ENCODE measurements at places on chromosomes 13 and 19.

- no peaks in the 10 kb centered on the region for H3K4me1 ChIP-seq
- H3K27ac ChIP-seq, result no peak overlapping the region
- H3K36me3 ChIP-seq, result no peaks in the 10 kb centered on the region
Measured at GRCh38 chr13:93169980-93170379, 56.6 kb upstream of the GPC6 start.

- no peaks in the 10 kb centered on the region for H3K4me1 ChIP-seq
- H3K36me3 ChIP-seq, result no peaks in the 10 kb centered on the region
- no peaks in the 10 kb centered on the region for H3K27me3 ChIP-seq
- H3K27ac ChIP-seq, result peak within 1 kb of the TSS; percentile 47
- DNase-seq, result peak; percentile 44
Measured at GRCh38 chr13:46181840-46182490, at the start of gene LCP1. TSS of gene LCP1 (minus strand) at chr13:46182177. CDS start at chr13:46159662, 22,515 bp downstream.

DNA sequence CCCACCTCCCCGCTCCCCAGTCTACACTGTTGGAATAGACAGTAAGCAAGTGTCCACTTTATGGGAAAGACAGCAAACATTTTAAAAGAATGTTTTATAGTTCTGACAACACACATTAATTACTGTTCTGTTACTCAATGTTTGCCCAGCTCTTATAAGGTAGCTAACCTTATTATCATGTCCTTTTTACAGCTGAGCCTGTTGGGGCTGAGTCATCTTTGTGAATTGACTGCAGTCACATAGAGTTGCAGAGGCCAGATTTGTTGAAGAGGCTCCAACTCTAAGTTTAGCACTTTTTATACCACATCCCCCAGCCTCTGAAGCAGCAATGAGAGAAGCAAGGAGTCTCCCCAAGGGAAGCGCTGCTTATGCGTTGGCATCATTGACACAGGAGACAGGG lies 76.2 kb downstream of the C13orf42 start:
- no peaks in the 10 kb centered on the region for H3K36me3 ChIP-seq
- H3K27me3 ChIP-seq, result no peaks in the 10 kb centered on the region
- DNase-seq, result no peak
- no peak overlapping the region for H3K4me3 ChIP-seq
- no peaks in the 10 kb centered on the region for H3K4me1 ChIP-seq

DNA sequence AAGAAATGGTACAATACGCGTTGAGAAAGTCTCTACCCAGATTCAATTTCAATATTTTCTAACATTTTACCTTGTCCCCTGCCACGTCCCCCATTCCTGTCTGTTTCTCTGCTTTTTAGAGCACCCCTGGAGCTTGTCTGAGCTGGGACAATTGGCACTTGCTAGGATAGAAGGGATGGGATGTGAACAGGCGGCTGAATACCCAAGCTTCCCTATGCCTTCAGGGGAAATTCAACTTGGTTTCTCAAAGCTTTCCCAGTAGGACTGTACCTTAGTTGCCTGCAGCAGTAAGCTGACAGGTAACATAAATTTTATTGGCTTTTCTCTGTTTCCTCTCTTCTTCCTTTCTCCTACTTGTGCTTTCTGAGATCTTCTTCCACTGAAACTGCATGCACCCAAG lies 1663.3 kb downstream of the EFNB2 start:
- no peaks in the 10 kb centered on the region for H3K36me3 ChIP-seq
- H3K27me3 ChIP-seq, result no peaks in the 10 kb centered on the region
- no peaks in the 10 kb centered on the region for H3K4me1 ChIP-seq

GRCh38 chr13:57932061-57932460 lies 300.5 kb downstream of the PCDH17 start:
- H3K27ac ChIP-seq, result no peak overlapping the region
- no peaks in the 10 kb centered on the region for H3K4me1 ChIP-seq
- DNase-seq, result no peak
- no peaks in the 10 kb centered on the region for H3K27me3 ChIP-seq

GRCh38 chr13:47215736-47216135 lies 318.9 kb upstream of the HTR2A start:
- H3K4me3 ChIP-seq, result no peak overlapping the region
- no peaks in the 10 kb centered on the region for H3K27me3 ChIP-seq
- no peaks in the 10 kb centered on the region for H3K4me1 ChIP-seq
- DNase-seq, result no peak
- H3K27ac ChIP-seq, result no peak overlapping the region
- H3K36me3 ChIP-seq, result no peaks in the 10 kb centered on the region

GRCh38 chr13:59738921-59739320 lies 424.8 kb downstream of the DIAPH3 start:
- H3K36me3 ChIP-seq, result no peaks in the 10 kb centered on the region
- no peak overlapping the region for H3K27ac ChIP-seq
- no peak overlapping the region for H3K4me3 ChIP-seq
- no peak for DNase-seq
- H3K27me3 ChIP-seq, result no peaks in the 10 kb centered on the region

DNA sequence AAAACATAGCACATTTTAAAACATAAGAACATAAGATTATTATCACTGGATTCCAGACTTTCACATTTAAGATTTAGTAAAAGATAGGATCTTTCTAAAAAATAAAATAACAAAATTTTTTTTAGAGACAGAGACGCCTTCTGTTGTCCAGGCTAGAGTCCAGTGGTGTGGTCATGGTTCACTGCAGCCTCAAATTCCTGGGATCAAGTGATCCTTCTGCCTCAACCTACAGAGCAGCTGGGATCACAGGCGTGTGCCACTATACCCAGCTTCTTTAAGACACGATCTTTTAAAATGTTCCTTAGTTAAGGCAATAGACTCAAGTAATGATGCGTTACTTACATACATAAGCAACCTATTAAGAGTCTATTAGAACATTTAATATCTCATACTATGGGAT lies 32.7 kb downstream of the ALG5 start:
- DNase-seq, result no peak
- no peaks in the 10 kb centered on the region for H3K27me3 ChIP-seq
- H3K4me1 ChIP-seq, result no peaks in the 10 kb centered on the region

DNA sequence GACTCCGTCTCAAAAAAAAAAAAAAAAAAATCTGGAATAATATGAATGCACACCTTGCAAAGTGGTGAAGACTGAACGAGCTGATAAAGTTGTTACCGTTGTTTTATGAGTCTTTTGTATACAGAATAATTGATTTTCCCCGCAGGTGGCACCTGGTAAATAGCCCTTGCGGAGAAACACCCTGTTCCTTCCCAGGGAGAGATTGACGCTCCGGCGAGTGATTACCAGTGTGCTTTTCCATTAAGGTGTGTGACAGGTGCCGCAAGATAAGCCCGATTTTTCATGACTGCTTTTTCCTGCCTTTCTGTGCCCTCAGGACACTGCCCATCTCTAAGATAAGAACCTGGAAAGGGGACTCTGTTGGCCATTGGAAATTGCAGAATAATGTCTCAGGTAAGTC lies 943 bp downstream of the ZNF302 start:
- DNase-seq, result no peak
- H3K27me3 ChIP-seq, result no peaks in the 10 kb centered on the region
- H3K36me3 ChIP-seq, result no peaks in the 10 kb centered on the region
- H3K4me3 ChIP-seq, result peak overlapping the region; percentile 61

- H3K36me3 ChIP-seq, result peaks cover 3% of the 10 kb centered on the region
- no peaks in the 10 kb centered on the region for H3K27me3 ChIP-seq
- no peak for DNase-seq
- no peak overlapping the region for H3K27ac ChIP-seq
- no peak overlapping the region for H3K4me3 ChIP-seq
Measured at GRCh38 chr19:24141612-24142011, 54.6 kb downstream of the ZNF254 start.

GRCh38 chr19:35270381-35270811 lies 1.6 kb downstream of the USF2 start:
- H3K4me1 ChIP-seq, result peaks cover 14% of the 10 kb centered on the region
- no peak overlapping the region for H3K4me3 ChIP-seq
- no peak for DNase-seq

DNA sequence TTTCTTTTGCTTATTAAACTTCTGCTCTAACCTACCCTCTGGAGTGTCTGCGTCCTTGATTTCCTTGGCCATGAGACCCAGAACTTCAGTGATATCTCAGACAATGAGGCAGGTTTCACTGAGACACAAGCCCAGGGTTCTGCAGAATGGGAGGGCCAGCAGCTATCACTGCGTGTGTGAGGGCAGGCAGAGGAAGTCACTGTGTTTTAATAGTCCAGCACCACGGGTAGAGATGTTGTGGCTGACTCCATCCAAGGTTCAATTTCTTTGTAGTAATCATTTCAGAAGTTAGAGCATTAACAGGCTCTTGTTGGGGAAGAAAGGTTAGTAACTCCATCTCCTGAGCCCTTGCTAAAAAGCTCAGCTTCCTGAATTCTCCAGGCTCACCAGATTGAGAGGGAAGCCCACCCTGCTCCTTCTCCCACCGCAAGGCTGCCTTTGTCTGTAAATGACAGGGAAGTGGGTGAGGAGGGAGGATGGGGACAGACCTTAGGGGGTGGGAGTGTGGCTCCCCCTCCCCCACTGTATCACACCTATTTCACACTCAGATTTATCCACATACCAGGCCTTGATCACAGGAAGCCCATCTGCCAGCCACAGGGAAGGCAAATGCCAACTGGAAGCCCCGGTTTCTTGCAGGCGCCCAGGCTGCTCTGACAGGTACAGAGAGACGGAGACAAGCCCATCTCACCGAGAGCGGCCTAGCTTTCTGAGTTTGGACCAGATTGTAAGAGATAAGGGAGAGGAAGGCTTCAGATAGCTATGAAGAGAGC lies 2.1 kb downstream of the C19orf12 start:
- no peak overlapping the region for H3K4me3 ChIP-seq
- H3K27me3 ChIP-seq, result no peaks in the 10 kb centered on the region
- no peak for DNase-seq
- H3K4me1 ChIP-seq, result peaks cover 16% of the 10 kb centered on the region
- no peaks in the 10 kb centered on the region for H3K36me3 ChIP-seq

DNA sequence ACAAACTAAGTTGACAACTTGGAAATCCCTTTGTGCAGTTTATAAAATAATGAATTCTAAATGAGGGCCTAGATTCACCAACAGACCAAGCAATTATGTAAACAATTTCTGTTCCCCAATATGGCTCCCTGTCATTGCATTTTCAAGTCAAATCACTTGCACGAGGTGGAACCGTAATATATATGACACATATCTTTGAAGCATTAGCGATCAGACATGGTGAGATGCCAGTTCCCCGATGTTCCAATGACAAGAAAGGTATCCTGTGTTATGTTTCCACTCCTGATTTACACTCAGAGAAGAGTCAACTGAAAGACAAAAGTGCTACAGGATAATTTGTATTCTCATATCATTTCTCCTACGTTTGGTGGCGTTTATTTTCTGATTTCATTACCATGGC lies 108.5 kb upstream of the TDRD3 start:
- H3K4me1 ChIP-seq, result no peaks in the 10 kb centered on the region
- H3K4me3 ChIP-seq, result no peak overlapping the region
- H3K27ac ChIP-seq, result no peak overlapping the region
- no peaks in the 10 kb centered on the region for H3K27me3 ChIP-seq
- DNase-seq, result no peak
- H3K36me3 ChIP-seq, result no peaks in the 10 kb centered on the region

DNA sequence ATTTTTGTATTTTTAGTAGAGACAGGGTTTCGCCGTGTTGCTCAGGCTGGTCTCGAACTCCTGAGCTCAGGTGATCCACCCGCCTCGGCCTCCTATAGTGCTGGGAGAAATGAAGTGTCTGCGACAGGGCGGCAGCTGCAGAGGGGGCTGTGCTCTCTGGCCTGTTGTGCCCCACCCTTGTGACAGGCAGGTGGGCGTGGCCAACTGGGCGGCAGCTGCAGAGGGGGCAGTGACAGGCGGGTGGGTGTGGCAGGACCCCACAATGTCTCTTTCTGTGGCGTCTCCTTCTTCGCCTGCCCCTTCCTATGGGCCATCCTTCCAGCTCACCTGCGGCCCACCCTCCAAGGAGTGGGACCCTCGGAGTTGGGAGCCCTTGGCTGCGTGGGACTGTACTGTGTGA lies 11.8 kb downstream of the STK11 start:
- H3K4me1 ChIP-seq, result peaks cover 41% of the 10 kb centered on the region
- no peaks in the 10 kb centered on the region for H3K36me3 ChIP-seq
- no peaks in the 10 kb centered on the region for H3K27me3 ChIP-seq
- no peak for DNase-seq
- H3K27ac ChIP-seq, result peak overlapping the region; percentile 60

DNA sequence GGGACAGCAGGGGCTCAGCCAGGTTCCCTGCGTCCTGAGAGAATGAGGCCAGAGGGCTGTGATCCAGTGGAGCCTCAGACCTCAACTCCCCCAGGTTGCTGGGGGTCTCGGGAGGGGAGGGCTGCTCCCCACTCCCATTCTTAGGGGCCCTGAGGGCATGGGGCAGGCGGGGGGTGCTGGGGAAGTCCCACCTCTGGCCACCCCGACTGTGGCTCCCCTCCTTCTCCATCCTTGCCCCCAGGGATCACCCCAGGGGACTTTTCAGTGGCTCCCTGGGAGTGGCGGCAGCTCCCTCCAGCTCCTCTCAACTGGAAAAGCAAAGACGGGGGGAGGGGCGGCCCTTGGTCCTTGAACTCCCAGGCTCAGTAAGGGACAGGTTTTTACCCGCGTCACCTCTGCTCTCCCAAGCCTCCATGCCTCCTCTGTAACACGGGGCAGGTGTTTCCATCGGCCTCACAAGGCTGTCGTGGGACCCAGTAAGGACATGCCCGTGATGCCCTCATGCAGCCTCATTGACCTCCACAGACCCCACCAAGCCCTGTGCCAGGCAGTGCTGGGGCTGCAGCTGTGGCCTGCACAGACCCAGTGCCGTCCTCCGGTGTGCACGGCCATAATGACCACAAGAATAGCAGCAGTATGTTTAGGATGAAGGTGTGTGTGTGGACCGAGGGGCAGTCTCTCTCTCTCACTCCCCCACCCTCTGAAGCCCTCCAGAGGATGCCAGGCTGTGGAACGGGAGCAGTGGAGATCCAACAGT lies 11.6 kb upstream of the TOMM40 start:
- no peak for DNase-seq
- no peaks in the 10 kb centered on the region for H3K4me1 ChIP-seq
- H3K27ac ChIP-seq, result no peak overlapping the region
- H3K27me3 ChIP-seq, result no peaks in the 10 kb centered on the region
- H3K4me3 ChIP-seq, result no peak overlapping the region
